ENCODE measurements at places on chromosomes 16 and 17.

GRCh38 chr17:7713782-7714181 is 3.8 kb upstream of the DNAH2 start:
- no peak for DNase-seq

DNA sequence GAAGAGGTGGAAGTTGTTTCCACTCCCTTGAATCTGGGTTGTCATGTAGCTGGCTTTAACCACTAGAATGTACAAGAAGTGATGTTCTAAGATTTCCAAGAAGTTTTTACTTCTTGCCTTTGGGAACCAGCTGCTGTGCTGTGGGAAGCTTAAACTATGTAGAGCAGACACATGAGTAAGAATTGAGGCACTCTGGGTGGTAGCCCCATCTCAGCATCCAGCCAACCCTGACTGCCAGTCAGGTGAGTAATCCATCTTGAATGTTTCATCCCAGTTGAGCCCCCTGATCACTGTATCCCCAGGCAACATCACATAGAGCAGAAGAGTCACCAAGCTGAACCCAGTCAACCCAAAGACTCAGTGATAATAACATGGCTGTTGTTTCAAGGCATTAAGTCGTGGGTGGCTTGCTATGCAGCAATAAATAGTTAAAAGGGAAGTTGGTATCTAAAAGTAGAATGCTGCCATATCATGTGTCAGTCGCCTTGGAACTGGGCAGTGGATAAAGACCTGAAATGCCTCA is 62.8 kb upstream of the GPR139 start:
- no peak for DNase-seq

- DNase-seq, result no peak
Observed at GRCh38 chr17:45222996-45223538, 1.4 kb downstream of the FMNL1 start.

GRCh38 chr16:49596068-49596467 is 222.5 kb downstream of the C16orf78 start:
- DNase-seq, result no peak

GRCh38 chr17:57692770-57693169 is 52.3 kb downstream of the CCDC182 start:
- no peak for DNase-seq

DNA sequence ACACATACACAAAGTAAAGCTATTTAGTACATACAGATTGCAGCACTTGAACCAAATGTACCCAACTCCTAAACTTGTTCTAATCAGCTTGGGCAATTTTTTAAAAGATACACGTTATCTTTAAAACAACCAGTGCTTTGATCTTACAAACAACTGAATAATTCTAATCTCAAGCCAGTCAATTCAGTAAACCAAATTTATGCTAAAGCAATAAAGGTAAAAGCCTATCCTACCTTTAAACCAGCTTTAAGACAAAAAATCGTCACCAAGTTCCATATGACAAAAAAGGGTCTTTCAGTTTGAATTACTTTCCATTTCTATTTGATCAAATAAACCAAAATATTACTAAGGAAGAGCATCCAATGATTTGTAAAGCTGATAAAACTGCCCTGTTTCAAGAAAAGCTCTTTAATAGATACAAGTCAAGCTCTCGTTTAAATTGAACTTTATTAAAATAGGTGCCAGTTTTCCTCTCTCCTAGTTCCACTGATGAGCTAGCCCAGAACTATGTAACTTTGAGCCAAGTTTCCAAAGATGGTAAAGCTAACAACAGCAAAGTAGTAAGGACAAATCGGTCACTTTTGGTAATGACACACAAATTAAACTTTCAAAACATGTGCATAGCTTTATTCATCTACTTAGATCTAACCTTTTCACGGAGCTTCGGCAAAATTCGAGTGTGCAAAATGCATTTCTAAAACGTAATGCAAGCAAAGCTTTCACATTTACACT is 10.2 kb downstream of the CRYBA1 start:
- no peak for DNase-seq

- no peak for DNase-seq
Observed at GRCh38 chr16:78416400-78416799, 316.9 kb downstream of the WWOX start.

GRCh38 chr17:79936641-79937381 is 97.6 kb upstream of the CBX4 start:
- no peak for DNase-seq
